Thyroid gland (tissue), 4 donors: ENCODE measurements at places on chromosomes 6 and 20. TPM values are rescaled to one million over a fixed set of nuclear protein-coding genes. Genes with fewer than 3 reads are reported as not detected.

The PAK1IP1 gene
- 10.8 TPM for total RNA-seq

GRCh38 chr6:169895926-169896761 lies 144.7 kb downstream of the ERMARD start:
- no peak for DNase-seq

DNA sequence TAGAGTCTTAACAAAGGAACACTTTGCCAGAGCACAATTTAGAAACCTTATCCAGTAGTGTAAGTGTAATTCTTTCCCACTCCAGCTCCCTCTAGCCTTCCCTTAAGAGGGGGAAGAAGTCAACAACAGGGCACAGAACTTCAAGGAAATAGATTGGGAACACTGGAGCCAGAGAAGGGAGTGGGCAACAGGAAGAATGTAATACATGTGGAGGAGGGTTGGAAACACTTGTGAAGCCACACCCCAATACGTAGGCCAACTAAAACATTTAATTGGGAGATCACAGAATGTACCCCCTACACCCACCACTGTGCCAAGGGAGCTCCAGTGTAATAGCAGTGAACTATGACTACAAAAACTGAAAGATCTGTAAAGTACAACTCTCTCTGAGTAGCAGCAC lies 735.7 kb upstream of the HS3ST5 start:
- DNase-seq, result no peak

GRCh38 chr20:9615766-9616454 lies 101.5 kb downstream of the LAMP5 start:
- DNase-seq, result no peak

DNA sequence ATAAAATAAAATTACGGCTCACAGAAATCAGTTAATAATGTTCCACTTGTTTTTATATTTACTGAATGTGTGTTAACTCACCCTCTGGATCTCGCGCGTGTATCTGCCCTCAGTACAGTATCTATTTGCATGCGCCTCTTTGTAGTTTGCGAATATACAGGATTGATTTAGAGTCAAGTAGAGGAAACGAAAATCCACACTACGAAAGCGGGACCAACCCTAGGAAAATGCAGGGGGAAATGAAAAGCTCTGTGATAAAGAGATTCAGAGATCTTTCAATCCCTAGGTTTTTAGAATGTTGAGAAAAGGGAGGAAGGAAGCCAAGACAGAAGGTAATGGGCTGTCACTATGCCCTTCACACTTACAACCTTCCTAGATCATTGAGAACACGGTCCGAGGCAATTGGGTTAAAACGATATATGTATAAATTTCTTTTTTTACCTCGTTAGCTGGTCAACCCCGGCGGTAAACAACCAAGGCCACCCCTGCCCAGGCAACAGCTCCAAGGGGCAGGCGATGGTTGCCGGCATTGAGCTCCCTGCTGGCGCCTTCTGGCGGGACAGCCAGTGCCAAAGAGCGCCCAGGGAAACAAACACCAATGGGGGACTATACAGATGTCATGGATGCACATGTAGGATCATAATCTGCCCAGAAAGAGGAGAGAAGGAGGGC lies 792 bp upstream of the FUT9 start:
- no peak for DNase-seq

- no peak for DNase-seq
Measured at GRCh38 chr6:128541261-128541660, 20.9 kb upstream of the PTPRK start.

DNA sequence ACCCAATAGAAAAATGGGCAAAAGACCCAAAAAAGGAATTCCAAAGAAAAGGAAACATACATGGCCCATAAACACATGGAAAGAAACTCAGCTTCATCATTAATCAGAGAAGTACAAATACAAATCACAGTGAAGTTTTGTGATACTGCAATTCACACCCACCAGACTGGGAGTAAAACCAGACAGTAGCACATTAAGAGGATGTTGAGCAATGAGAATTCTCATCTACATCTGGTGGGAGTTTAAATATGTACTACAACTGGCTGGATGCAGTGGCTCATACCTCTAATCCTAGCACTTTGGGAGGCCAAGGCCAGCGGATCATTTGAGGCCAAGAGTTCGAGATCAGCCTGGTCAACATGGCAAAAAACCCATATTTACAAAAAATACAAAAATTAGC lies 125.7 kb upstream of the PHACTR1 start:
- DNase-seq, result no peak

DNA sequence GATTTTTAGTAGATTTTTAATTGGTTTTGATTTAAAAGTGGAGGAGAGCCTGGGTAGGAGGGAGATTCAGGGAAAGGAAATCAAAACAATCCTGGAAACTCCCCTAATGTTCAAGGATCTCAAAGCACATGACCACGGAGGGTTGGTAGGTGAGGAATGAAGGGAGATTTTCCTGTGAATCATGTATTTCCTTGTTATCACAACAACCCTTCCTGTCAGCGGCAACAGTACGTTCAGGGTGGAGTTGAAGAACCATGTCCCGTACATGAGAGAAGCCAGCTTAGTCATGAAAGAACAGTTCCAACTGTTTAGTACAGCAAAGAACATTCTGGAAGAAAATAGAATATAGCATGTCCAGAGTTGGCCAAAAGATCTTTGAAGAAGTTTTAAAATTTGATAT lies 79.4 kb upstream of the SCAF8 start:
- peak; percentile 39 for DNase-seq

DNA sequence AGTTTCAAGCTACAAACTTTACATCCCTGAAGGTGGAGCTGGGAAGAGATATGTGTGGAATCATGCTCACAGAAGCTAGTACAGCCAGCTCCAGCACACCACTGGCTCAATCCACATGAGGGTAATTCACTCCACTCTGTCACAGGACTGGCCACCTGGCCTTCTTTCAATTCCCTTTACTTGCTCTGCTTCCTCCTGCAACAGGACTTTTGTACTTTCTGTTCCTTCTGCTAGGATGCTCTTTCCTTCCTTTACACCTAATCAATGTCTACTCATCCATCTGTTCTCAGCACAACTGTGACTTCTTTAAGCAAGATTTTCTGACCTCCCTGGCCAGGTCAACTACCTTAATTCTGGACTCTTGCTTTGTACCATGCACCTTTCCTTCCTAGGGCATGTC lies 39.4 kb upstream of the MYB start:
- DNase-seq, result no peak

The DUSP15 gene
- total RNA-seq, result 5.4 TPM

- peak; percentile 8 for DNase-seq
Measured at GRCh38 chr6:37582306-37582705, 82.6 kb upstream of the CCDC167 start.

The MYLIP gene
- 108 TPM for total RNA-seq

The IP6K3 gene
- 19.3 TPM for total RNA-seq

The TCF15 gene
- not detected for total RNA-seq

DNA sequence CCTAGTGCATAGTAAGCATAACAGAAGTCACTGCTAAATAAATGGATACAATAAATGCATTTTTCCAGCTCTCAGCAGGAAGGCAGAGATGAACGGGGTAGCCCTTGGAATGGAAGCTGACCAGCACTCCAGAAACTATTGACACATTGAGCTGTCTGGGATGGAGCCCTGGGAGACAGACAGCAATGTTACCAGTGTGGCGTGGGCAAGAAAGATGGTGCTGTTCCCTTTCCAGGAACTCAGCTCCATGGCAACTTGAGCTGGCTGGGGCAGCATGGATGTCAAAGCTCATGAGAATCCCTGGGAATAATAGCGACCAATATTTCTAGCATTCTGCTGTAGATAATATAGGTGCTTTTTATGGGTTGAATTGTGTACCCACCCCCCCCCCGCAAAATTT lies 104.3 kb upstream of the PTPRT start:
- DNase-seq, result no peak

DNA sequence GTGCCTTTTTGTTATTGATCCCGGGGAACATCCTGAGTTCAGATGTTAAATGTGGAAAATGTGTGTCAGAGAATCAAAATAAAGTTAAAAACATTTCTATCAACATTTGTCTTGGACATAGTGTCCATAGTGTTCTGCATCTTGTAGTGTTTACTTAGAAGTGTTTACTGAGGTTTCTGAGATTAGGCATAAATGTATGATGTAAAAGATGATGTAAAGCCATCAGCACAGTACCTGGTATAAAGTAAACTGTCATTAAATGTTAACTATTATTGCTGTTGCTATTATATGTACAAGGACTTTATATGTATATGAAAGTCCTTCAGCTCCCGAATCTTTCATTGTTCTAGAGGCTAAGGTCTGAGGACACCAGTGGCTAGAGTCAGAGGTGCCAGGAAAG lies 28.2 kb upstream of the VEGFA start:
- no peak for DNase-seq

The ZNF341 gene
- 2.3 TPM for total RNA-seq

- DNase-seq, result no peak
Measured at GRCh38 chr20:1462834-1463233, 3.8 kb downstream of the NSFL1C start.

DNA sequence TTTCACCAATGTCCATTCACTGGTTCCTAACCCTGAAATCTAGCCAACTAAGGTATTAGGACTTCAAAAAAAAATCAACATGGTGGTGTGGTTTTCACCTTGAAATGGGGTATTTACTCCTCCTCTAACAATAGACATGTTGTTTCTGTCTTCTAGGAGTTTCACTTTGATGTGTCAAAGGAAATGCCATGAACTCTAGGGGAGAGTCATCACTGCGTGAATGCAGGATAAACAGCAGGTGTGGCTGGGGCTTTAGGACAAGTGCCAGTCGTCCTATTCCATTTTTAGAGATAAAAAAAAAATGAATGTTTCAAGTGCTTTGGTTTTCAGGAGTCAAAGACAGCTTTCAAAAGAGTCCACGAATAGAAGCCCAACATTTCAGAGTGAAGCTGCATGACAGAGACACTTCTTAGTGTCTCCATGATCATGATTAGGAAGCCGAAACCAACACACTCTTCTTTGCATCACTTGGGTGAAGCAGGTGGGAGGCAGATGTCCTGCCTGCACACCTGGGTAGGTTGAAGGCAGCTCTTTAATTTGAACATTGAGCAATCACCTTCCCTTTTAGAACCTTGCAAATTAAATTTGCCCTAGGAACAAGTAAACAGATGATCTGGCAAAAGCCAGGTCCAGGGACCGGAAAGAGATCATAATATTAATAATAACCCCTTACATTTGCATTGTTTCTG lies 328.5 kb upstream of the PRDM1 start:
- no peak for DNase-seq

DNA sequence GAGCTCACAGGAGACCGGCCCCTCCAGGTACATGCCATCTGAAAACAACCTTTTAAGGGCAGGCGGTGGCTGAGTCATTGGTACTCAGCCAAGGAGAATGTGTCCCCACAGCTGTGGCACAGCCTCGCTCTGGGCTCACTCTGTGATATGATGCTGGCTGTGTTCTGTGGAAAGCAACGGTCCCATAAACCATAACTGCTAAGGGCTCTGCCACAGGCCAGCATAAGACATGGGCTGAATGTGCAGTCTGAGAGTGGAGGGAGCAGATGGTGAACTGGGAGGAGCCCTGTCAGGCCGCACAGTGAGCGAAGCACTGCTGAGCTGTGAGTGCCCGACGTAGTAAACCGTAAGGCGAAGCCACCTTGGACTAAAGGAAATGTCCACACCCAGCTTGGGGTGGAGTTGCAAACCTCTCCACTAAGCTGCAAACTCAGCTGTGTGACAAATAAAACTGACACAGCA lies 375.8 kb downstream of the THBS2 start:
- DNase-seq, result peak; percentile 16

DNA sequence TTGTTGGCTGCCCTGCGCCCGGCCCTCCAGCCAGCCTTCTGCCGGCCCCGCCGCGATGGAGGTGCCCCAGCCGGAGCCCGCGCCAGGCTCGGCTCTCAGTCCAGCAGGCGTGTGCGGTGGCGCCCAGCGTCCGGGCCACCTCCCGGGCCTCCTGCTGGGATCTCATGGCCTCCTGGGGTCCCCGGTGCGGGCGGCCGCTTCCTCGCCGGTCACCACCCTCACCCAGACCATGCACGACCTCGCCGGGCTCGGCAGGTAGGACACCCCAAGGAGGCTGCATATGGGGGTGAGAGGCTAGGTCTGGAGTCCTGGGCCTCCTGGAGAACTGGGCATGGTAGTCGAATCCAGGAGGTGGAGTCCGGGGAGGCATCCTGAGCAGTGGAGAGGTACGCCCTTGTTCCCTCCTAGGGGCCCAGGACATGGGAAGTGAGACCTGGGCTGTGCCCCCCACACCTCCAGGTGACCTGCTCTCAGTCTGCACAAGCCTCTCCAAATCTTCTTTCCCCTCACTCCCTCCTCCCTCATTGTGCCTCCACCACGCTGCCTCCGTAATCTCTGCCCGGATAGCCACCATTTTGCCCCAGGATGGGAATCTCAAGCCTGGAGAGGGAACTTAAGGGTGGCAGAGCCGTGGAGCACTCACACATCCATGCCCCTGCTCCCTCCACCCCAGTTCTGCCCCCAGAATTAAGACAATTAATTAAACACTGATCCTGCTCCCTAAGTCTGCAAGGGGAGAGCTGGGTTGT lies 541 bp downstream of the CDC25B start:
- DNase-seq, result no peak

DNA sequence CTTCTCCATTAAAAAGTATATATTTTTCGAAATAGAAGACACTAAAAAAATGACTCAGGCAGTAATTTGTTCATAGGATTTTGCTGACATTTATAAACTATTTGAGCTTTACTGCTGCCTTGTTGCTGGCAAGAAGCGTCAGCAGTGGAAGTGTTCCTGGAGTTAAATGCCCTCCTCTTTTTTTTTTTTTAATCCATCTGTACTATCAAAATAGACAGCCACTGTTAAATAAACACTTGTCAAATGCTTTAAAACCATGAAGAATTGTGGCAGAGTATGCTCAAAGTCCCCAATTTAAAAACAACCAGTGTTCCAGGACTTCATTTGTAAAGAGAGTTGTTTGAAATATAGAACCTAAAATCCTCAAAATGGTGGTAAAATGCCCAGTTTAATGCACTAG lies 253.8 kb downstream of the NKAIN2 start:
- DNase-seq, result peak; percentile 4

DNA sequence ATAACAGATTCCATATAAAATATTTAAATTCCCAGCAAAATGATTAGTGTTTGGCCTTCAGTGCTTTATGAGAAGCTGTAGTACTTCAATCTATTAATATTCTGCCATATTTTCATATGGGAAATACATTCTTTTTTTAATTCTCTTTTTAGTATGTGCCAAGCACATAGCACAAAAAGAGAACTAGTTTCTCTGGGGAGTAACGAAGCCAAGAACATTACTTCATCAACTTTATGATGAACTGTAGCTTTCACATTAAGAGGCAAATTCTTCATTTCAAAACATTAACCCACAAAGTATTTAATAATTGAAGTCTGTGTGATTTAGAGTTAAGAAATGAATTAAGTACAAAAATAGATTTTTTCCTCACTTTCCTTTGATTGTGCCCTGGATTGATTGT lies 281.0 kb upstream of the EYS start:
- DNase-seq, result no peak

GRCh38 chr6:72650081-72650745 lies 28.3 kb downstream of the KCNQ5 start:
- no peak for DNase-seq

- no peak for DNase-seq
Measured at GRCh38 chr20:3430376-3431069, 23.1 kb upstream of the DNAAF9 start.

The CTCFL gene
- not detected for total RNA-seq

The CEP162 gene
- 15.0 TPM for total RNA-seq

The SLC2A10 gene
- total RNA-seq, result 33.7 TPM

- no peak for DNase-seq
Measured at GRCh38 chr6:159540152-159540551, 152.9 kb downstream of the SOD2 start.

GRCh38 chr20:33097001-33097400 lies 17.6 kb downstream of the BPIFB4 start:
- DNase-seq, result no peak

GRCh38 chr20:47360297-47361056 lies 4.0 kb upstream of the ZMYND8 start:
- DNase-seq, result peak; percentile 92

GRCh38 chr6:137820425-137820824 lies 46.6 kb upstream of the TNFAIP3 start:
- DNase-seq, result no peak

The C4A gene
- 191 TPM for total RNA-seq
